ENCODE measurements at places on chromosomes 3 and 15.

GRCh38 chr15:59148153-59148833, 43.3 kb downstream of the CCNB2 start:
- DNase-seq = no peak

- no peak for DNase-seq
These were observed 1433.9 kb upstream of the CADM2 start for GRCh38 chr3:83524901-83525300.

GRCh38 chr3:41148901-41149300, 50.4 kb upstream of the CTNNB1 start:
- no peak for DNase-seq

DNA sequence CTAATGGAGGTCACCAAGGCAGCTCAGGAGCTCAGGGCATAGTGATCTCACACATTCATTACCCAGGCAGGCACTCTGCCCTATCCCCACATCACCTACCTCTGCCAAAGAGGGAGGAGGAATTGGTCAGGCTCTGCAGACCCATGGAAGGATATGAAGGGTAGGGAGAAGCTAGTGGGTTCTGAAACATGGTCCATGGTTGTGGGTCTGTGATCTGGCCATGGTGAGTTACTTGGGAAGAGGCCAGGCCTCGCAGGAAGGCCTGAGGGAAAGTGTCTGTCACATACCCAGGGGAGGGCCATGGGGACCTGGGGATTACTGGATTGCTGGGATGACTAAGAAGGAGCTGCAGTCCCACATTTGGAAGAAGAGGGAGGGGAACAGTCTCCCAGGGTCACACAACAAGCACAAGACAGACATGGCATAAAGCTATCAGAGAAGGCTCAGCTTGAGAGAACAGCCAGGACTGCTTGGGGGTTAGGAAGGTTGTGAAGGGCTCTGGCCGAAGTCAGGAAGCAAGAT, 1.4 kb upstream of the PRSS50 start:
- DNase-seq = no peak

GRCh38 chr3:29171043-29171990, 109.6 kb upstream of the RBMS3 start:
- DNase-seq = no peak

DNA sequence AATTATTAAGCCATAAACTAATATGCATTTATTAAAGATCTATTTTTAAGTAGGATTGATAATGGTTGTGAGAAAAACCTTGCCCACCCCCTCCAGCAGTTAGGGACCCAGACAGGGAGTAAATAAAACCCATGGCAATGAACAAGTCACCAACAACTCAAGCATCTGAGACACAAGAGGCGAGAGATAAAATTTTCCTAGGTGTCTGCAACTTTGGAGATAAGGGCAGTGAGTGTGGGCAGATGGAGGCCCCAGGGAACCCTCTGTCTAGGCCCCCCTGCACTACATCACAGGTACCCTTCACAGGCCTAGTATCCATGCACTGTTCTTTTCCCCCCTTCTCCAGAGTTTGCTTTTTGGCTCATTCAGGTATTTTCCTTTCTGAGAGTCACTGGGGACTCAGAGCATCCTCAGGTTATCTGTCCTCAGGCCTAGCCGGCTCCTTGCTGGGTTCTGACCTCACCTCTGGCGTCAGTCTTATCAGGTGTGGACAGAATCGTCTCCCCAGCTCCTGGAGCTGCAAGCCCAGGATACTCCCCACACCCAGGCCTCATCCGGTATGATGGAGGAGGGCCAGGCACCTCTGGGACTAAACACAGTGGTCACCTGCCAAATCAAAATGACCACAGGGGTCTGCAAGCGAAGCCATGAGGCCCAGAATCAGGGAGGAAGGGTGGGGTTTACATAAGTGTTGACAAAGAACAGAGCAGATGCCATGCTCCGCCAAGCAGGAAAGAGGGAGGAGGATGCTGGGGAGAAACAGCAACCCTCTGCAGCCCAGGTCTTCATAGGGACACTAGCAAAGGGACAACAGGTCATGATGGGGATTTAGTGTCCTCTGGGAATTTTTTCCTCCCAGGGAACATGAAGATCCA, 50.4 kb downstream of the CCNL1 start:
- no peak for DNase-seq

DNA sequence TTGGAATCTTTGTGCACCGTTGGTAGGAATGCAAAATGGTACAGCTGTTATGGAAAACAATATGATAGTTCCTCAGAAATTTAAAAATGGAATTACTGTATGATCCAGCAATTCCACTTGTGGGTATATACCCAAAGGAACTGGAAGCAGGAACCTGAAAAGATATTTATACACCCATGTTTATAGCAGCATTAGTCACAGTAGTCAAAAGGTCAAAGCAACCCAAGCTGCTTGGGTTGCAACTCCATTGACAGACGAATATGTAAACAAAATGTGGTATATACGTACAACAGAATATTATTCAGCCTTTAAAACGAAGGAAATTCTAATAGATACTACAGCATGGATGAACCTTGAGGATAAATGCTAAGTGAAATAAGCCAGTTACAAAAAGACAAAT, 35.0 kb upstream of the CAPN3 start:
- no peak for DNase-seq

DNA sequence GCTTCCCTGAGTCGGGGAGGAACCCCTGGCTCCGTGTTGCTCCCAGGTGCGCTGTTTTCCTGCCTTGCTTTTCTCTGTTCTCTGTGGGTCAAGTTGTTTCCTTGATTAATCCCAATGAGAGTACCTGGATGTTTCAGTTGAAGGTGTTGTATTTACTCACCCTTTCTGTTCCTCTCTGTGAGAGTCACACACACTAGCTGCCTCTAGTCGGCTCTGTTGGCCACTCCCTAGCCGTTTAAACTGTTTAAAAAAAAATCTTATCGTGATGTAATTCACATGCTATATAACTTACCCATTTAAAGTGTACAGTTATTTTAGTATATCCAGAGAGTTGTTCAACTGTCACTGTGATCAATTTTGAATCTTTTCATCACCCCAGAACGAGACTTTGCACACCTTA, 74.0 kb downstream of the AKAP13 start:
- no peak for DNase-seq

DNA sequence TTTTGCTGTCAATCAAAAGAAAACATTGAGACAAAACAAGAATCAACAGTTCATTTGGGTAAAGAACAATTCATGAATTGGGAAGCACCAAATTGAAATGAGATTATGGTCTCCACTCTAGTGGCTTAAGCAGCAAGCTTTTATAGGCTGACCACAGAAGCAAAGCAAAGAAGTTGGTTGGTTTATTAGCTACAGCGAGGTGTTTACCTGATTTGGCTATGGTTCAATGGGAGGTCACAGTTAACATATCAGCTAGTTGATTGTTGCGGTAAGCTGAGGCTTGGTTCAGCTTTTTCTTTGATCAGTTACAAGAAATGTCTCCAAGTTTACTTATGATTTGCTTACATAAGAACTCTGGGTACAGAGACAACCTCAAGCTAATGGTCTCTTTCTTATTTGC, 640.5 kb upstream of the GOLIM4 start:
- DNase-seq = no peak

DNA sequence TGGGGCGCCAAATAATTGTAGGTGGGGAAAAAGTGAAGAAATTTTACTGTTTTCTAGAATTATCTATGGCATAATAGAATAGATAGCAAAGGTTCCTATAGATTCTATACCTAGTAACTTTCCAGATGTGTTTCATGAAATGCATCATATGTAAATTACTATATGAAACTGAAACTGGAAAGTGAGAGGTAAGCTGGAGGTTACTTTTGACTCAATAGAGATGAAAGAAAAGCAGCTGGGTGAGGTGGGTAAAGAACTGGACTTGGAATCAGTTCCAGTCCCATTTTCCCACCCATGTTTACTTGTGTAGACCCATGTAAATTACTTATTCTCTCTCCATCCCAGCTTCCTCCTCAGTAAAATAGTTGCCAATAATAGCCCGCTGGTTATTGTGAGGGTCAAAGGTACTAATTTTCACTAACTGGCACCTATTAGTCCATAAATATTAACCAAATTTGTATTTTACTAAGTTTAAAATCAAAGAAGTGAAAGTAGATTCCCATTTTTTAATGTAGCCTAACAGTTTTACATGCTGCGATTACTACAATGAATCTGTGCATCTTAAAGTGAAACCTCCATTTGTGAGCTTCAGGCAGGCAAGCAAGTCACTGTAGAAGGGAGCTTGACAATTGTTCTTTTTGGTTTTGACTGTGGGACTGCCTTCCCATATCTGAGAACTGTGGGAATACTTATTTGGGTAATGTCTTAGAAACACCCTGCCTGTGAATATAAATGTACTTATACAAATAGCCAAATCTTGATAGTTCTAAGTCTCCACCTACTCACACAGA, 312.1 kb downstream of the SLC9A9 start:
- no peak for DNase-seq

DNA sequence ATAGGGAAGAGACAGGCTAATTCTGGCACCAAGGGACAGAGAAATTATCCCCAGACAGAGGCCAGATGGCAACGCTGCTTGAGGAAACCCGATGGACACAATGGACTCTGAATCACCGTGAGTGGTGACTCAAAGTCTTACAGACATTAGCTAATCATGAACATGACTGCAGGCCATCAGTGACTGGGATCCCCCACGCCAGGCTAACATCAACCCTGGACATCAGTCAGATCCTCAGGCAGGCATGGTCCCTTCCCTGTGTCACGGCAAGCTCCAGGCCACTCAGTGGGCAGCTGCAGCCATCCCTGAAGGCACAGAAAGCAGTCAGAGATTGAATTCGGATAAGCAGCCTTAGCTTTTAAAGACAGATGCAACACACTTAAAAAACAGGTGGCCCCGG, 23.8 kb upstream of the OXTR start:
- DNase-seq = no peak

GRCh38 chr3:185332026-185332735, 30.8 kb upstream of the MAP3K13 start:
- DNase-seq = no peak

- no peak for DNase-seq
These were observed 190.4 kb downstream of the FOXP1 start for GRCh38 chr3:71393093-71393492.

- no peak for DNase-seq
These were observed 147.5 kb upstream of the THBS1 start for GRCh38 chr15:39433376-39433775.

GRCh38 chr3:13530241-13531009, 18.5 kb upstream of the FBLN2 start:
- DNase-seq = no peak

DNA sequence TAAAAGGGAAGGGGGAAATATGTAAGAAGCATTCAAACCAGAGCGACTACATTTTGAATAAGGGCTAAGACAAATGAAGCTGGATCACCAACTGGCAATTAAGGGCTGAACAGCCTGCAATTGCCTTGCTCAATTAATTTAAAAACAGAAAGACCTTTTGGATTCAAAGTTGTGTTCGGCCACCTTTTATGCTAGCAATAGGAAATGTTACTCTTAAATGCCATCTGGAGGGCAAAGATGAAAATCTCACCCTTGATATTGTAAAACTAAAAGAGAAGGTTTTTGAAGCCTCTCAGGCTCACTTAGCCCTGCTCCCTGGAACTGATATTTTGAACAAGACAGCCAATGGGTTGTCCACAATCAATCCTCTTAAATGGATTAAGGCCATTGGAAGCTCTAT, 44.2 kb downstream of the ACAD9 start:
- DNase-seq = no peak

- DNase-seq = no peak
These were observed 101.4 kb upstream of the UMPS start for GRCh38 chr3:124628863-124629262.

- no peak for DNase-seq
These were observed 8.4 kb upstream of the CMTM7 start for GRCh38 chr3:32383136-32383711.

- no peak for DNase-seq
These were observed 9.5 kb downstream of the GORASP1 start for GRCh38 chr3:39097716-39098472.

DNA sequence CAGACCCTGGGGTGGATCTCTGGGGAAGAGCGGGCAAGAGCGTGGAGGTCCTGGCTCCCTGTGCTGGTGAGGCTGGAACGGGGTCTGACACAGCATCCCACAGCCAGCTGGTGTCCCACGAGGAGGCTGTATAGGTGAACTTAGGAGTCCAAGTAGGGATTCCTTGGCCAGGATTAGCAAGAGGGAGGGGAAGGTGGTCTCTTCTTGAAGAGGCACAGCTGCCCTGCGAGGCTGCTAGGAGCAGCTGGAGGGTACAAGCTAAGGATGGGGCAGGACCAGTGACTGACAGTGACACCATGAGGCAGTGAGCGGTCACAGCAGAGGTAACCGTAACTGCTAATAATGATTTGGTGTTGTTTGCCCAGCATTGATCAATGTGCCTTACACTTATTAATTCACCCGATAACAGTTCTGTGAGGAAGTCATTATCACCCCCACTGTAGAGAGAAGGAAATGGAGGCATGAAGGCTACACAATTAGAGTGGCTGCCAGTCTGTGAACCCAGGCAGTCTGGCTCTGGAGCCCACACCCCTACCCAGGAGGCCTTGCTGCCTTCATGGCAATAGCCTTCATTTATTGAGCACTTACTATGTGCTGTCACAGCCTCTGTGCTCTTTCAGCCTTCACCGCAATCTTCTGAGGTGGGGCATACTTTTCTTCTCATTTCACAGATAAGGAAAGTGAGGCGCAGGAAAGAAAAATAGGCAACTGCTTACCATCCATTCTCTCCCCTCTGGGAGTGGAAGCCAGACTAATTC, 59.4 kb downstream of the TMEM44 start:
- no peak for DNase-seq

GRCh38 chr15:83504365-83504764, 57.2 kb downstream of the SH3GL3 start:
- DNase-seq = no peak

- DNase-seq = no peak
These were observed 125.5 kb upstream of the BHLHE40 start for GRCh38 chr3:4853749-4854140.

DNA sequence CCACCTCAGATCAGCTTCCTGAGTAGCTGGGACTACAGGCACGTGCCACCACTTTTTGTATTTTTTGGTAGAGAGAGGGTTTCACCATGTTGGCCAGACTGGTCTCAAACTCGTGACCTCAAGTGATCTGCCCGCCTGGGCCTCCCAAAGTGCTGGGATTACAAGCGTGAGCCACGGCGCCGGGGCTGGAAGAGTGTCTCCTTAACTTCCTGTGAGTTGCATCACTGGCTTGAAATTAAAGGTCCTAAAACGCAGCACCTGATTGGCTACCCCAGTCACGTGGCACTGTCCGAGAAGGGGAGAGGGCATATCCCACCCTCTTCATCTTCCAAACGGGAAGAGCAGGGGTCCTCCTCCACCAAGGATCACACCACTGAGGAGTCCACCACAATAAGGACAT, 5.5 kb upstream of the FAM174B start:
- DNase-seq = no peak

- no peak for DNase-seq
These were observed 249.9 kb upstream of the GBE1 start for GRCh38 chr3:82011336-82011735.

DNA sequence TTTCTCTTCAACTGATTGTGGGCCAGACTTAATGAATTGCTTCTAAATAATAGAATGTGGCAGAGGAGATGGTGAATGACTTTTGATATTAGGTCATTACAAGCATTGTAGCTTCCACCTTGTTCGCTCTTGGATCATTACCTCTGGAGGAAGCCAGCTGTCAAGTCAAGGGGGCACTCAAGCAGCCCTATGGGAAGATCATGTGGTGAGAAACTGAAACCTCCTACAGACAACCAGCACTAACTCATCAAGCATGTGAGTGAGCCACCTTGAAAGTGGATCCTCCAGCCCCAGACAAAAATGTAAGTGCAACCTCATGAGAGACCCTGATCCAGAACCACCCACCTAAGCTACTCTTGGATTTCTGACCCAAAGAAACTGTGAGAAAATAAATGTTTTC, 109.8 kb upstream of the TBC1D5 start:
- no peak for DNase-seq

- DNase-seq = no peak
These were observed 424 bp downstream of the HAUS2 start for GRCh38 chr15:42549032-42549491.
